Activated T-helper 1 cell treated with anti-CD3 and anti-CD28 coated beads, Interleukin-12 subunit alpha, Interleukin-12 subunit beta, Interleukin-2, Interleukin-4 antibody, amounts not matched to agents 30 ng/mL and 10 ng/mL and 1 ng/mL, durations not matched to agents 14 hours and 24 hours and 36 hours (primary cell): ENCODE measurements at places on chromosomes 7 and 10. TPM values are rescaled to one million over a fixed set of nuclear protein-coding genes. Genes with fewer than 3 reads are reported as not detected.

DNA sequence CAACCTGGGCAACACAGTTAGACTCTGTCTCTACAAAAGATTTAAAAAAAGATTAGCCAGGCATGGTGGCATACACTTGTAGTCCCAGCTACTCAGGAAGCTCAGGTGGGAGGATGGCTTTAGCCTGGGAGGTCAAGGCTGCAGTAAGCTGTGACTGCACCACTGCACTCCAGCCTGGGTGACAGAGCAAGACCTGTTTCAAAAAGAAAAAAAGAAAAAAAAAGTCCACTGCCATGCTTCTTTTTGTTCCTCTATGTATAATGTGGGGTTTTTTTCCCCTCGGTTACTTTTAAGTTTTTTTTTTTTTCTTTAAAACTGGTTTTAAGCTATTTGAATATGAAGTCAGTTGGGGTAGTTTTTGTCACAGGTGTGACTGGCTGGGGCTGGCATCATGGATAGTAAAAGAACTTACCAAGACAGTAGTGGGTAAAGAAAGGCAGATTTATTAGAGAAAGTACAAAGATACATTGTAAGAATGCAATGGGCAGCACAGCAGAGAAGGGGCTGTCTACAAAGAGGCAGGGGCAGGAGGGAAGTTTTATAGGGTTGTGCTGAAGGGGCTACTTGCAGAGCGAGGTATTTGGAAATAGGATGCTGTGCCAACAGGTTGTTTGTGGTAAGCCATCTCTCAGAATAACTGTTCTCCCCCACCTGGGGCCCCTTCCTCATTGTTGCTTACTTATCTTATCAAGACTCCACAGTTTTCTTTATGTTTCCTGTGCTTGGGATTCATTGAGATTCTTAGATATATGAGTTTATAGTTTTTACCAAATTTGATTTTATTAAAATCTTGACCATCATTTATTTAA lies 177.3 kb downstream of the PHTF2 start:
- H3K36me3 ChIP-seq = no peaks in the 10 kb centered on the region
- no peaks in the 10 kb centered on the region for H3K4me1 ChIP-seq
- no peak for DNase-seq
- H3K4me3 ChIP-seq = no peak overlapping the region

- DNase-seq = no peak
- no peak overlapping the region for H3K4me3 ChIP-seq
- H3K4me1 ChIP-seq = peaks cover 15% of the 10 kb centered on the region
- H3K27me3 ChIP-seq = no peaks in the 10 kb centered on the region
These were observed 9.9 kb downstream of the BAZ1B start for GRCh38 chr7:73512018-73512780.

- peaks cover 56% of the 10 kb centered on the region for H3K4me1 ChIP-seq
- H3K27me3 ChIP-seq = no peaks in the 10 kb centered on the region
- peak overlapping the region; percentile 78 for H3K4me3 ChIP-seq
- DNase-seq = peak; percentile 92
- peaks cover 3% of the 10 kb centered on the region for H3K36me3 ChIP-seq
These were observed 24.3 kb downstream of the DDIT4 start for GRCh38 chr10:72297805-72298591.

DNA sequence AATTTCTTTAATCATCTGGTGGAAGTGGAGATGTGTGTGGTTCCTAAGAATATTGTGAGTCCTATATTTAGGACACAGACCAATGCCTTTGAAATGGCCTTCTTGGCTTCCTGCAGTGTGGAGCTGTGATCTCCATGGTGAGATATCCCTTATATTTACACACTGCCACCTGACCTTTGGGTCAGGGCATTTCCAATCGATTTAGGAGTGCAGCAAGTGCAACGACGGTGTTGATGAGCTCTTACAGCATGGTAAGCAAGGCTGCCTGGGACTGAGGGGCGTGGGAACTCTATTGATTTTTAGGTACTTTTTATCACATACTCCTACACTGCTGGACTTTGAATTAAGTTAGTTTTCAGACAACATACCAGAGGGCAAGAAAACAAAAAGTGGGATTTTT lies 146.0 kb downstream of the NRG3 start:
- no peak overlapping the region for H3K4me3 ChIP-seq
- no peaks in the 10 kb centered on the region for H3K4me1 ChIP-seq
- H3K27me3 ChIP-seq = no peaks in the 10 kb centered on the region
- no peak overlapping the region for H3K27ac ChIP-seq
- no peak for DNase-seq
- H3K36me3 ChIP-seq = no peaks in the 10 kb centered on the region

HYAL4 gene
- total RNA-seq = not detected in 2 replicates

LGI1 gene
- not detected in 2 replicates for total RNA-seq

DNA sequence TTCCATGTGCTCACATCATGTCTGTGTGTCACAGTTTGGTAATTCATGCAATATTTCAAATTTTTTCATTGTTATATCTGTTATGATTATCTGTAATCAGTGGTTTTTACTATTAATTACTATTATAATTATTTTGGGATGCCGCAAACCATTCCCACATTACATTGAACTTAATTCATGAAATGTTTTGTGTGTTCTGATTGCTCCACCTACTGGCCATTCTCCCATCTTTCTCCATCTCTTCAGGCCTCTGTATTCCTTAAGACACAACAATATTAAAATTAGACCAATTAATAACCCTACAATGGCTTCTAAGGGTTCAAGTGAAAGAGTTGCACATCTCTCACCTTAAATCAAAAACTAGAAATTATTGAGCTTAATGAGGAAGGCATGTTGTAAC lies 398.5 kb downstream of the PCDH15 start:
- no peak for DNase-seq
- H3K4me1 ChIP-seq = no peaks in the 10 kb centered on the region
- H3K4me3 ChIP-seq = no peak overlapping the region
- no peaks in the 10 kb centered on the region for H3K36me3 ChIP-seq
- no peaks in the 10 kb centered on the region for H3K27me3 ChIP-seq
- no peak overlapping the region for H3K27ac ChIP-seq

DNA sequence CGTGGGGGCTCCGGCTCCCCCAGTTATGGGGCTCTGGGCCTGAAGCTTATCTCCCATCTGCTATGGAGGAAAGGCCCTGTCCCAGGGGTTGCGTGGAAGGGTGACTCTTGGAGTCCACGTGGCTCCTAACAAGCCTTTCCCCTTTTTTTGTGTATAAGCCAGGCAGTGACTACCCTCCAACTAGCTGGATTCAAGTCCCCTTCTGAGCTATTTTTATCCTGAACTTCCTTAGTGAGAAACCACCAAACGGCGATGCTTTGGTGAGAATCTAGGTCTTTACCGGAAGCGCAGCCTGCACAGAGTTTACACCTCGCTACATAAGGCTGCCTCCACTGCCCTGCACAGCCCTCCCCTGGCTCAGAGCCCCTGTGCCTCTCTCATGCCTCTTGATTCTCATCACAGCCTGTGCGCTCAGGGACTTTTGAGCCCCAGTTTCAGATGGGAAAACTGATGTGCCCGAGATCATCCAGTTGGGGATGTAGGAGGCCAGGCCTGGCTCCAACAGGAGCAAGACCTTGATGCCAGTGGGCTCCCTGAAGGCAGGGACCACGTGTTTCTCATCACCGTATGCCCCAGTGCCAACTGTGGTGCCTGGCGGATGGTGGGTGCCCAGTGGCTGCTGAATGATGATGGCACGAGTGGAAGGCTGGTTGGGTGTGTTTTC lies 102.3 kb upstream of the PPIF start:
- H3K4me3 ChIP-seq = peak overlapping the region; percentile 87
- DNase-seq = no peak
- peaks cover 19% of the 10 kb centered on the region for H3K36me3 ChIP-seq
- H3K27ac ChIP-seq = peak overlapping the region; percentile 96
- peaks cover 83% of the 10 kb centered on the region for H3K4me1 ChIP-seq
- no peaks in the 10 kb centered on the region for H3K27me3 ChIP-seq

SPACDR gene
- 2.8 and 2.9 TPM in 2 replicates for total RNA-seq

GRCh38 chr7:158454631-158455030 lies 133.0 kb downstream of the PTPRN2 start:
- DNase-seq = no peak
- no peak overlapping the region for H3K4me3 ChIP-seq
- H3K27me3 ChIP-seq = no peaks in the 10 kb centered on the region
- H3K27ac ChIP-seq = no peak overlapping the region

DNA sequence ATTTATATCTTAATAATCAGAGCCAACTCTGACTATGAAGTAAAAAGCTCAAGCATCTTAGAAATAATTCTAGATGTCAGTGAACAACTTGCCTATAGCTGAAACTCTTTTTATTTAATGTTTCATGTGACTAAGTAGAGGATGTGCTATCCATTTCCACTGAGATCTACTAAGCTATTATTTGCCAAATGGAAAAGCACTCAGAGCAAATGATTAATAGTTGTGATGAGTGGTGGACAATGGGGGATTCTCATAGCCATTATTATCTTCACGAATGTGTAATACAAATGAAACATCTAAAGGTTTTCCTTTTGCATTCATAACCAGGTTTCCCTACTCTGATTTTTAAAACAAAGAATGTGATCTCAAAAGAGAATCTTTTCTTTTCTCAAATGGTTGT lies 126.6 kb upstream of the GNAI1 start:
- H3K36me3 ChIP-seq = no peaks in the 10 kb centered on the region
- no peak overlapping the region for H3K27ac ChIP-seq
- DNase-seq = no peak
- H3K4me3 ChIP-seq = no peak overlapping the region

NACAD gene
- 0.05 TPM in 1 of 2 replicates, not detected in the other for total RNA-seq

PALD1 gene
- total RNA-seq = 0.83 and 0.88 TPM in 2 replicates

DNA sequence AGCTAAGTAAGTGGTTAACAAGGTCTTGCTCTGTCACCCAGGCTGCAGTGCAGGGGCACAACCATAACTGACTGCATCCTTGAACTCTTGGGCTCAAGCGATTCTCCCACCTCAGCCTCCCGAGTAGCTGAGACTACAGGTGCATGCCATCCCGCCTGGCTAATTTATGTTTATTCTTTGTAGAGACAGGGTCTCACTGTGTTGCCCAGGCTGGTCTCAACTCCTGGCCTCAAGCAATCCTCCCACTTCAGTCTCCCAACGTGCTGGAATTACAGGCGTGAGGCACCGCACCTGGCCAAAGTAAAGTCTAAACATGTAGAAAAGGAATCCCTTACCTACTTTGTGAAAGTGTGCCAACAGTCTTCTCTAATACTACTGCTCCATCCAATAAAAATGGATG lies 17.9 kb downstream of the PARD3 start:
- H3K27me3 ChIP-seq = peaks cover 3% of the 10 kb centered on the region
- H3K4me3 ChIP-seq = no peak overlapping the region
- H3K36me3 ChIP-seq = no peaks in the 10 kb centered on the region
- H3K27ac ChIP-seq = no peak overlapping the region
- H3K4me1 ChIP-seq = no peaks in the 10 kb centered on the region

CDC14C gene
- not detected in 2 replicates for total RNA-seq

FAM149B1 gene
- 11.1 and 11.3 TPM in 2 replicates for total RNA-seq

DNA sequence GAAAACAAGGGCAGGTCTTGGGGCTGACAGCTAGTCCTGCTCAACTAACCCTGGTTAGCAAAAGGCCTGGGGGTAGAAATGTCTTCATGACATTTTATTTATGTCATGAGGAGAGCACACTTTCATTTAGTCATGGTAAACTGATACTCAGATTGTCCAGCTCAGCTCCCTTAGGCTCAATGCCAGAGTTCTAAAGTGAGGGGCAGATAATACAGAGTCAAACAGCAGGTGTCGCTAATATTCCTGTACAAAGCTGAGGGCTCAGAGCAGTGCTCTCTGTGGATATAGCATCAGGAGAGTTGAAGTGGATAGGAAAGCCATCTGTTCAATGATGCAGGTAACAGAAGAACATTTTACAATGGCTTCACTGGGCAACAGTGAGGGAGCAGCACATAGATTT lies 26.8 kb upstream of the CALCR start:
- no peaks in the 10 kb centered on the region for H3K4me1 ChIP-seq
- H3K36me3 ChIP-seq = no peaks in the 10 kb centered on the region
- DNase-seq = no peak
- H3K27me3 ChIP-seq = no peaks in the 10 kb centered on the region
- H3K27ac ChIP-seq = no peak overlapping the region

DNA sequence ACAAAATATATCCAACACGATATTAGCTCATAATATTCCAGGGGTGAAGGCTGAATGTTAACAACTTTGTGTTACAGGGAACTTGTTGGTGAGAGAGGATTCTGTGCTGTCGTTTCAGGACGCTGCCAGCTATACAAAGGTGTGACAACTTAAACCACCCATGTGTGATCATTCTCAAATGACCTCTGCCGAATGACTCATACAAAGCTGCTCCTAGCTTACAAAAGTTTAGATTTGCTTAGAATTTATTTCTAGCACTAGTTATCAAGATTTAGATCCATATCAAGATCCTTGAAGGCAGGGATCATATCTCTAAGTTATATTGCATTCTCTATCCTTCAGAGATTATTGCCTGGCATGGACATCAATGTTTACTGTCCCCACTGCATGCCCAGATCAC lies 65.3 kb downstream of the COBL start:
- H3K27me3 ChIP-seq = no peaks in the 10 kb centered on the region
- no peak for DNase-seq
- no peak overlapping the region for H3K4me3 ChIP-seq
- no peaks in the 10 kb centered on the region for H3K36me3 ChIP-seq
- H3K4me1 ChIP-seq = no peaks in the 10 kb centered on the region

- H3K27ac ChIP-seq = no peak overlapping the region
- H3K27me3 ChIP-seq = no peaks in the 10 kb centered on the region
- no peak overlapping the region for H3K4me3 ChIP-seq
- no peak for DNase-seq
- no peaks in the 10 kb centered on the region for H3K36me3 ChIP-seq
- peaks cover 16% of the 10 kb centered on the region for H3K4me1 ChIP-seq
These were observed 11.2 kb downstream of the SMURF1 start for GRCh38 chr7:99132595-99133321.

LIPM gene
- not detected in 2 replicates for total RNA-seq

DNA sequence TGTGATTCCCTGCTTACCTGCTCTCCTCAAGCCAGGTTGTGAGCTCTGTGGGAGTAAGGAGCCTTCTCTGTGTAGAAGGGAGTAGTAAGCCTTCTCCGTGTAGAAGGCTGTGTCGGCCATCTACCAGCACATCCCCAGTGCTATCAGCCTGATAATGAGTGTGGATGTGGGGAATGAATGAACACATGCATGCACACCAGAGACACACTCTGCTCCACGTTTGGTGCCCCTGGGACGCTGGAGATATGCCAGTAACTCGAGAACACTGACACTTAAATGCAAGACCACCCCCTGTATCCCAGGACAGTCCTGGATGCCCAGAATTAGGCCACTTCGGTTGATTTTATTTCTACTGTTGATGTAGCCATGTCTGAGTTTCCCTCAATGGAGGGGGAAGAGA lies 21.1 kb upstream of the GPR26 start:
- no peaks in the 10 kb centered on the region for H3K4me1 ChIP-seq
- no peak for DNase-seq
- H3K27ac ChIP-seq = no peak overlapping the region
- no peaks in the 10 kb centered on the region for H3K27me3 ChIP-seq
- H3K36me3 ChIP-seq = no peaks in the 10 kb centered on the region
- H3K4me3 ChIP-seq = no peak overlapping the region

KCND2 gene
- total RNA-seq = not detected in 2 replicates

DNA sequence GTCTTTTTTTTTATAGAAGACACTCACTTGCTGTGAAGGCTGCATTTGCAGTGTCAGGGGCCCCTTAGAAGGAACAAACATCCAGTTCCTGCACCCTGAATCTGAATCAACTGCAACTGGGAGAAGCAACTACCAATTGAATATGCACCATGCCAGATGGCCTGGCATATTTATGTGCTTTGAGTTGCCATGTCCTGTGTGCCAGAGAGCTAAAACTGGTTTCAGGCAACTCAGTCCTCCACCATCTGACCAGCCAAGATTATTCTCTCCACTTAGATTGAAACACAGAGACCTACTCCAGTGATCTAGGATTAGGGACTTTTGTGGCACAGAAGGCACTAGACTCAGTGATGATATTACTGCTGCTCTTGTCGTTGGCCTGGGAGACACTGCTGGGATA lies 225.4 kb downstream of the HECW1 start:
- H3K36me3 ChIP-seq = no peaks in the 10 kb centered on the region
- H3K27me3 ChIP-seq = peaks cover 5% of the 10 kb centered on the region
- no peak overlapping the region for H3K4me3 ChIP-seq
- no peak overlapping the region for H3K27ac ChIP-seq

USP54 gene
- total RNA-seq = 8.6 and 9.7 TPM in 2 replicates

NEUROG3 gene
- not detected in 2 replicates for total RNA-seq
